ENCODE measurements at places on chromosomes 11 and 22. TPM values are rescaled to one million over a fixed set of nuclear protein-coding genes. Genes with fewer than 3 reads are reported as not detected.

The GAL gene
- total RNA-seq: 22.9 TPM

The C22orf31 gene
- not detected for total RNA-seq

The CATSPERZ gene
- total RNA-seq: 3.2 TPM

The APOL4 gene
- not detected for total RNA-seq

The ADM2 gene
- 0.57 TPM for total RNA-seq

The SF3A1 gene
- total RNA-seq: 60.1 TPM

The MS4A3 gene
- not detected for total RNA-seq

The RGL4 gene
- not detected for total RNA-seq

The MYOD1 gene
- 0.03 TPM for total RNA-seq

The HEPN1 gene
- not detected for total RNA-seq

The CFAP68 gene
- 30.2 TPM for total RNA-seq

All from A549 treated with AZD2906 at 1 μM for 4 hours (cell line).